Upper lobe of left lung (tissue), 6 donors: ENCODE measurements at places on chromosomes 1 and 21. TPM values are rescaled to one million over a fixed set of nuclear protein-coding genes. Genes with fewer than 3 reads are reported as not detected.

The SLC35F3 gene
- 1.7 TPM for total RNA-seq

The ADGRL4 gene
- total RNA-seq: 12.5 TPM

The TARDBP gene
- total RNA-seq: 154 TPM

The OLFML2B gene
- 16.3 TPM for total RNA-seq

The KLHDC9 gene
- 8.3 TPM for total RNA-seq

The FCRL6 gene
- 3.5 TPM for total RNA-seq

The LORICRIN gene
- not detected for total RNA-seq
